ENCODE measurements at places on chromosomes 7 and 10.

DNA sequence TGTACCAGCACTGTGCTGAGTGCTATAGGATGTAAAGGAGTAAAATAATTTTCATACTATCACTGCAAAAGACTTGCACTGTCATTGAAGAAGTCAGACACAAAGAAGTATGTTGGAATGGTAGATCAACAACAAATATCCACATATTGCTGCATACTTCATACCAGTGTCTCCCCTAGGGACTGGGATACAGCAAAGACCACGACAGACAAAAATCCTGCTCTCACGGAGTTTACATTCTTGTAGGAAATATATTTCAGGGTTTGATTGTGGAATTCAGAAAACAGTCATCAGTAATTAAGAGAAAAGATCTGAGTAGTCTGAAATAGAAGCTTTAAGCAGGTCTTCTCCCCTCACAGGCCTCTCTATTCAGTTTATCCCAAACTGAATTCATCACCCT is 49.4 kb upstream of the PLXNA4 start:
- H3K4me3 ChIP-seq = no peak overlapping the region
- no peak overlapping the region for H3K27ac ChIP-seq
- no peaks in the 10 kb centered on the region for H3K36me3 ChIP-seq

DNA sequence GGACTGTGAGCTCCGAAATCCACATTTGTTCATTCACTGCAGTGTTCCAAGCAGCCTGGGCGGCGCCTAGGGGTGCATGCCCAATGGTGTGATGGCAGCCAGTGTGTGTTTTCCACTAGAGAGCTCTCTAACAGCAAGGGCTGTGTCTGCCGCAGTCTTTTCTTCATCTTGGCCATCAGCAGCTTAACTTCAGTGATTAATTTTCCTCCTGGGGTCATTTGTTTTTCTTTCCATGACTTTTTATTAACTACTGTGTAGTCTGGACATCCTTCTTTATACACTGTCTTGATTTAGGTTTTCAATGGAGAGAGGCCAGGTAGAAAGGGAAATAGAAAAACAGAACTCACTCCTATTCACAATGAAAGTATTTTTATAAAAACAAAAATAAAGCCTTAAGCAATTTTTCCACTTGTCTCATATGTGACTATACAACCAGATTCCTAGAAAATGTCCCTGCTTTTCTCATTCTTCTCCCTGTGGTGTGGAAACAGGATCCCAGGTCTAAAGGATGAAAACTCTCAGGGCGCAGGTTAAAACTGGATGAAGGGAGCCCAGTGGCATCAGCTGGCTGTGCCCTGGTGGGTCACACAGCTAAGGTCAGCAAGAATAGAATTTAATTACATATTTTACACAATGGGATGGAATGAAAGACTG is 176.8 kb downstream of the PKD1L1 start:
- H3K27ac ChIP-seq = no peak overlapping the region
- no peak overlapping the region for H3K4me3 ChIP-seq
- no peaks in the 10 kb centered on the region for H3K36me3 ChIP-seq
- peaks cover 6% of the 10 kb centered on the region for H3K4me1 ChIP-seq
- DNase-seq = no peak

- H3K4me3 ChIP-seq = no peak overlapping the region
- H3K27me3 ChIP-seq = peaks cover 4% of the 10 kb centered on the region
- H3K4me1 ChIP-seq = no peaks in the 10 kb centered on the region
- H3K36me3 ChIP-seq = no peaks in the 10 kb centered on the region
Measured at GRCh38 chr7:27409776-27410175, 167.2 kb downstream of the EVX1 start.

GRCh38 chr10:91409069-91409868 is 875 bp upstream of the HECTD2 start:
- DNase-seq = no peak
- H3K4me3 ChIP-seq = peak overlapping the region; percentile 96
- no peaks in the 10 kb centered on the region for H3K36me3 ChIP-seq
- H3K27ac ChIP-seq = peak overlapping the region; percentile 94

DNA sequence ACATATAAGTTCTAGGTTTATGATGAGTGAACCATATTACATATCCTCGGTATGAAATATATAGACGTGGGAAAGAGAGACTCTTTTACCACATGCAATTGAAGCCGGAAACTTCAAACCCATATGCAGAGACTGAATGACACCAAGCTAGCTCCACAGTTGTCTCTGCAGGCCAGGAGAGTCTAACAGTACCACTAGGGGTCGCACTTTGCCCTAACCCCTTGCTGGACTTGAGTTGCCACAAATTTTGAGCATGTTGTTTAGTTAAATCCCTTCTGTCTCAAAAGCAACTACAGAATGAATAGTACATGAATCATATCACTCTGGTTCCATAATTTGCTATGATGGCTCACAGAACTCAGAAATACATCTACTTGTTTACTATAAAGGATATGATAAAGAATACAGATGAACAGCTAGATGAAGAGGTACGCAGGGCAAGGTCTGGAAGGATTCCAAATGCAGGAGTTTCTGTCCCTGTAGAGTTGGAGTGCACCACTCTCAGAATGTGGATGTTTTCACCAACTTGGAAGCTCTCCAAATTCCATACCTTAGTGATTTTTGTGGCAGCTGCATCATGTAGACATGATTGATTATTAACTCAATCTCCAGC is 112.4 kb upstream of the YAE1 start:
- no peak overlapping the region for H3K4me3 ChIP-seq
- H3K4me1 ChIP-seq = no peaks in the 10 kb centered on the region
- no peaks in the 10 kb centered on the region for H3K27me3 ChIP-seq
- no peak overlapping the region for H3K27ac ChIP-seq
- peak; percentile 54 for DNase-seq

DNA sequence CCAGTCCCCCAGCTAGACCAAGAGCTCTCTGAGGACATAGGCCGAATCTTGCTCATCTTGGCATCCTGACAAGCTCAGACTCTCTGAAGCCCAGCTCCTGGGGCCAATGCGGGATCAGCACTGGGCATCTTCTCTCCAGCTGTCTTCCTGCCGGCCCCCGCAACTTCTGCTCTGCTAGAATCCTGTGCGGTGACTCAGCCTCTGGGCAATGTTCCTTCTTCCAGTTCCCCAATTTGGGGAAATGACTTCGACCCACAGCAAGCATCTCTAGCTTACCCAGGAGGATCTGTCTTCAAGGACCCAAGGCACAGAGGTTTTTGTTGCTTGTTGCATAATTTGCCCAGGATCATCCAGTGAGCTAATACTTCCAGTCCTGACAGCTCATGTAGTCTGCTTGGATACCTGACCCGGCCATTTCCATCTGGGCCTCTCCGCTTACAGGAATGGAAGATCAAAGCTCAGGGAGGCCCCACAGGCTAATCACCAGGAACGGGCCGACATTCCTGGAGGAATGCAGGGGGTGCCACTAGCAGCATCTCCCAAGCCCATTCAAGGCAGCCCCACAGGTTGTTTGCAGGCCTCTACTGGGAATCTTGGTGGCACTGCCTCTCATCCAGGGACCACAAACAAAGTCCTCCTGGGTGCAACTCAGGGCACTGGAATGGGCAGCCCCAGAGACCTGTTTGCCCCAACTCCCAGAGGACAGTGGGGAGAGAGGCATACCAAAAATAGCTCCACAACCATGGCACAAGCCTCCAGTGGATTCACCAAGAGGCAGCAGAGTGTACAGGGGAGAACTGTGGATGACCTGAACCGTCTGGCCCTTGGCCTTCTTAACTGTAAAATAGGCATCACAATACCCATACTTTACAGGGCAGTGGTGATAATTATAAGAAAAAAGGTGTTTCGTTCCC is 151.9 kb downstream of the NEURL1 start:
- no peaks in the 10 kb centered on the region for H3K4me1 ChIP-seq
- no peaks in the 10 kb centered on the region for H3K36me3 ChIP-seq
- no peaks in the 10 kb centered on the region for H3K27me3 ChIP-seq
- no peak overlapping the region for H3K4me3 ChIP-seq
- H3K27ac ChIP-seq = no peak overlapping the region
- no peak for DNase-seq

DNA sequence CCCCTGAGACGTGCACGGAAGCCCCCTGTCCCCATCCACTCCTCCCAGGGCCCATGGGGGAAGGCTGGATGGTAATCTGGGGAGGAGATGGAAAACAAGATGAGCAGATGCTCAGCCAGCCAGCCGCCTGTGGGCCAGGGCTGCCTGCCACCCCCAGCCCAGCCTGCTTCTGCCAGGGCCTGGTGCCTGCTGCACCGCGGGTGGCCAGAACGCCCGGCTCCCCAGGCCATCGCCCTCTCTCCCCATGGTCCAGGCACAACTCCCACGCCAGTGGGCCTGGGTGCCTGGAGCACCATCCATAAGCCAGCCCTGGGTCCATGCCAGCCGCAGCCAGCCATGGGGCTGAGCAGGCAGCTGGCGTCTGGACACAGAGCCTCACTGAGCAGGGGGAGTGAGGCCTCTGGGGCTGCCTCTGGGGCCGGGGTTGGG is 57.2 kb upstream of the ELN start:
- no peaks in the 10 kb centered on the region for H3K36me3 ChIP-seq
- no peak overlapping the region for H3K27ac ChIP-seq
- no peaks in the 10 kb centered on the region for H3K27me3 ChIP-seq
- no peak for DNase-seq

GRCh38 chr7:132655131-132655727 is 79.0 kb upstream of the PLXNA4 start:
- H3K4me1 ChIP-seq = peaks cover 26% of the 10 kb centered on the region
- no peak overlapping the region for H3K27ac ChIP-seq
- DNase-seq = peak; percentile 13
- H3K27me3 ChIP-seq = no peaks in the 10 kb centered on the region

All from B cell (primary cell).